ENCODE measurements at places on chromosomes 12 and 14.

DNA sequence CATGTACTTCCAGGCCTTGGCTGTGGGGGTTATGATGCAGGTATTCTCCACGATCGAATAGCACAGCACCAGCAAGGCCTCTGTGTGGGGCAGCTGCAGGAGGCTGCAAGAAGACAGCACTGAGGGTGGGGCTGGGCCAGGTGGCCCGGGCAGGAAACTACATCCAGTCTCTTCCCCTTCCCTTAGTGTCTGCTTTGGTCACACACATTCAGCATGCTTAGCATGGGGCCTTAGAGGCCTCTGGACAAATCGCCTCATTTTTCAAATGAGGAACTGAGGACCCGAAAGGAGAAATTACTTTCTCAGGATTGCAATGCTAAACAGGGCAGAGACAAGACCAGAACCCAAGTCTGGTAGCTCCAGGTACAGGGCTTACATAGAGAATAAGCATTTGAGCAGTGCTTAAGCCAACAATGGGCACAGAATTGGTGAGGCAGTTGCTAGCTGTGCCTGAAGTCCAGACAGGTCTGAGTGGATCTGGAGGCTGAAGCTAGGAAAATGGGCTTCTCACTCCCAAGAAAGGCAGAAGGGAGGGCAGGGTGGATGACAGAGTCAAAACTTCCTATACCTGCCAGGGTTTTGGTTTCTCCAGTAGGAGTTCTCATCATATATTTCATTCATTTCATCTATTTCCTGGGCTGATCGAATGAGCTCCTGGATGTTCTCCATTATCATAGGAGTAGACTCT, 3.5 kb downstream of the ACRBP start:
- DNase-seq = no peak

GRCh38 chr12:10632226-10632625, 18.8 kb upstream of the MAGOHB start:
- DNase-seq = no peak

GRCh38 chr14:75984674-75985073, 889 bp upstream of the IFT43 start:
- DNase-seq = no peak

DNA sequence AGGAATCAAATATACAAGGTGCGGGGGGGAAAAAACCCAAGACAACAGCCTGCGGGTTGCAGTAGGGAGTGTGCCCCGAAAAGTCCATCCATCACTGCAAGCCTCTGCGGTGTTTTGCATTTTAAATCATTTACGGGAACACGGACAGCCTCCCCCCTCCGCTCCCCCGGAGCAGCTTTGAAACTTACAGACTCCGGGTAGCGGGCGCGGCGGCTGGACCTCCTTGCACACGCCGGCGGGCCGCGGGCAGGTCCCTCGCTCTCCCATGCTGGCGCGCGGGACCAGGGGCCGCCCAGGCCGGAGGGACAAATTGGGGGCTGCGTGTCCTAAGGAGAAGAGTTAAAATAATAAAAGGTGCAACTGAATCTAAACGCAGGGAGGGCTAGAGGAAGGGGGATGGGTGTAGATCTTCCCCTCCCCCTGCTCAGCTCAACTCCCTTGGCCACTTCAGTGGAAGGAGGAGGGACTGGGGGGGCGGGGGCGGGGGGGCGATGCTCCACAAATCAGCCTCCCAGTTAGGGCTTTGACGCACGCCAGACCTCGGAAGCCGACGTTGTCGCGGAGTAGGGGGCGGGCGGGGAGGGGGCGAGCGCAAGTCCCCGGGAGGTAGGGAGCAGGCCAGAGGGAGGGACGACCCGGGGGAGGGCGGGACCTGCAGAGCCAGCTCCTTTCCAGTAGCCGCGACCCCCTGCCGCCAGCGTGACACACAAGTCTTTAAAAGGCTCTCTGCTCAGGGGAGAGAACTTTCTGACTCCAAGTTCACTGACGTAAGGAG, at the start of gene KCNJ8:
Gene KCNJ8, minus strand, starts transcription at position 349 of the 775 bp plus-strand sequence. CDS start 1,090 bp downstream, outside the sequence.
- peak; percentile 96 for DNase-seq

DNA sequence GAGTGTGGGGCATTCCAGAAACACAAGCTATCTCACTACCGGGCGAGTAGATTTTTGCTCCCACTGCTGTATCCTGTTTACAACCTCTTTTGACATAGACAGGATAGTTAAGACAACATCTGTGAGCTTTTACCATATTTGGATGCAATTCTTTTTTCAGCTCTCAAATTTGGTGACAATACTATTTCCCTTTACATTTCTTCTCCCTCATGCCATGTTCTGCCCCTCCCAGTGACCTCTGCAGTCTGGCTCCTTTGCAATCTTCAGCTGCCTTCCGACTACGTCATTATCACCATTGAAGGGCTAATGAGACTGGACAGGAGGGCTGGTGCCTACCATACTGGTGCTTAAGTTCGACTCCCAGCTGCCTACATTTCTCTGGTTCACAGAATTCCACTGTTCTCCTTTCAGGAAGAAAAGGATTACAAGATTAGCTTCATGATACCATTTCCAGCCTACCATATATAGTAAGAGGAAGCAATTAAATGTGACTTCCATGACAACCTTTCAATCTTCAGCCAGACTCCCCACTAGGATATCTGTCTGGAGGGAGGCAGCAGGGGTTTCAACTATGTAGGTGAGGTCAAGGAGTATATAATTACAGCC, 251.6 kb downstream of the PHLDA1 start:
- DNase-seq = peak; percentile 66

GRCh38 chr12:27667540-27667939, 28.7 kb upstream of the REP15 start:
- no peak for DNase-seq

GRCh38 chr14:61524211-61524806, 171.0 kb upstream of the HIF1A start:
- DNase-seq = no peak

DNA sequence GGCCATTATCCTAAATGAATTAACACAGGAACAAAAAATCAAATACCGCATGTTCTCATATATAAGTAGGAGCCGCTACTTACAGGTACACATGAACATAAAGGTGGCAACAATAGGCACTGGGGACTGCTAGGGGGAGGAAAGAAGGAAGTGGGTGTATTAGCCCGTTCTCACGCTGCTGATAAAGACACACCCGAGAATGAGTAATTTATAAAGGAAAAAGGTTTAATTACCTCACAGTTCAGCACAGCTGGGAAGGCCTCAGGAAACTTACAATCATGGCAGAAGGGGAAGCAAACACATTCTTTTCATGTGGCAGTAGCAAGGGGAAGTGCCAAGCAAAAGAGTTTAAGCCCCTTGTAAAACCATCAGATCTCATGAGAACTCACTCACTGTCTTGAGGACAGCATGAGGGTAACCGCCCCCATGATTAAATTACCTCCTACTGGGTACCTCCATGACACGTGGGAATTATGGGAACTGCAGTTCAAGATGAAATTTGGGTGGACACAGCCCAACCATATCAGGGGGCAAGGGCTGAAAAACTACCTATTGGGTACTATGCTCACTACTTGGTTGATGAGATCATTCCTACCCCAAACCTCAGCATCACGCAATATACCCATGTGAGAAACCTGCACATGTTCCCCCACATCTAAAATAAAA, 16.4 kb upstream of the MIA2 start:
- no peak for DNase-seq
